ENCODE measurements at places on chromosomes 2 and 18.

DNA sequence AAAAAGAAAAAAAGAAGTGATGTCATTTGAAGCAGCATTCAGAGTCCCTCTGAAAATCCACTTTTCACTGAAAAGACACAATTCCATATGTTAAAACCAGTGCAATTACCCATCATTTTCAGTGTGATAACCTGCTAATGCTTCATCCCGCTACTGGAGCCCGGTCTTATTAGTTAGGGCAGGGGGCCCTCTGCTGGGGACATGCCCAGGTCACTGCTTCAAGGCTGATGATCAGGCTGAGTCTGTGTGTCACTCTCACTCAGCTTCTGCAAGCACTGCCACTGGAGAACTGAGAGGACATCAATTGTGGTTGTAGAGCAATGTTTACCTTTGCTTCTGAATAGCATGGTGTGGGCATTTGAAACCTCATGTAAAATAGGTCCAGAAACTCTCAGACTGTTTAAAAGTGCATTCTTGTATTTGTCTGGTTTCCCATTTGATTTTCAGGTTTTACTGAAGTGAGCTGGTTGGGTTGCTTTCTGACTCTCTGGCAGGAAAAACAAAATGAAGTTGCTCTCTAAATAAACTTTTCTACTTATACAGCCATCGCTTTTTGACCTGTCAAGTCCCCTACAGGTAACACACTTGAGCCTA, 49.2 kb upstream of the NXPH2 start:
- DNase-seq, result no peak

- DNase-seq, result no peak
Measured at GRCh38 chr18:8799596-8800441, 94.5 kb downstream of the MTCL1 start.

DNA sequence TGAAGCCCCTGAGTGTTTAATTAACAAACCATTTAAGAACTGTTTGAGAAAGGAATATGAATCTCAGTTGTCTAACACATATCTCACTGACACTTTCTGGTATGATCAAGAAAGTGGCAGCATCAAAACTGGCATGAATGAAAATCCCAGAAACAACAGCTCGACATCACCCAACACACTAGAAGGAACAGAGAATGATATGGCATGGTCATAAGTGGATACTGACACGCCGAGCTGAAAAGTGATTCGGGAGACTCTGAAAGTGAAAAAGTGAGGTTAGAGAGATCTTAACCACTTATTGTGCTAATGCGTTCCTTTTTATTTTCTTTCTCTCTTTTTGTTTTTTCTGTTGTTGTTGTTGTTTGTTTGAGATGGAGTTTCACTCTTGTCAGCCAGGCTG, 37.9 kb downstream of the MRPL35 start:
- DNase-seq, result no peak

GRCh38 chr2:202432776-202433175, 56.6 kb downstream of the BMPR2 start:
- DNase-seq, result no peak

GRCh38 chr2:18345848-18346247, 214.6 kb downstream of the RDH14 start:
- peak; percentile 34 for DNase-seq

DNA sequence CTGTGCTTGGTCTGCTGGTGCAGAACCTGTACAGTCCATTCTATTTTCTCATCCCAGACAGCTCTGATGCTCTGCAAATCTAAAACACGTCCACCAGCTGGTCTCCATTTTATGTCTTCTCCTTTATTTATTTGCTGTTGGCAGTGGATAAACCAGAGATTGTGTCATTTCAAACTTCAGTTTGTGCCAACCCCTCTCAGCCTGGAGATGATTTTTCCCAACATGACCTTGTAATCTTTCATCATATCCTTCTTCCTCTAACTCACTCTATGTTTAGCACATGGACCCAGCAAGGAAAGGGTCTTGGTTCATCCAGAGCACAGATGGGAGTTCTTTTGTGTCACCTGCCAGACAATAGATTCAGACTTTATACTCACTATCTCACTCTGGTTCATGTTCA, 273.2 kb downstream of the MTX2 start:
- DNase-seq, result no peak

GRCh38 chr18:51074605-51075004, 44.6 kb downstream of the SMAD4 start:
- DNase-seq, result no peak

GRCh38 chr2:34567128-34567527, 968.0 kb upstream of the FAM98A start:
- no peak for DNase-seq

DNA sequence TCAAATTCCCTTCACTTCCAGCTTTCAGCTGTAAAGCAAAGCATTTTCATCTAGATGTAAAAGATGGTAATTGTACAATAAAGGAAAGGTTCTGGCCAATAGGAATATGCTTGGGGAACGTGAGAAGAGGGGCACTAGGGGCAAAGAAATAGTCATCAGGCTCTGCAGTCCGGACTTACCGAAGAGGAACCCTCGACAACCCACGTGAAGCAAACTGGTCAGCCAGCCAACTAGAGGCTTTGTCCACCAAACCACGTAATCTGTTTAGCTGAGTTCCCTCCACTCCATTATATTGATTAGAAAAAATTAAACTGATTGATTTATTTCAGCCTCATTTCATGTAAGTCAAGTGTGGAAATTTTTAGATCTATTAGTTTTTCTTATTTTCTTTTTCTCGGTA, 300.4 kb upstream of the FANCL start:
- no peak for DNase-seq

DNA sequence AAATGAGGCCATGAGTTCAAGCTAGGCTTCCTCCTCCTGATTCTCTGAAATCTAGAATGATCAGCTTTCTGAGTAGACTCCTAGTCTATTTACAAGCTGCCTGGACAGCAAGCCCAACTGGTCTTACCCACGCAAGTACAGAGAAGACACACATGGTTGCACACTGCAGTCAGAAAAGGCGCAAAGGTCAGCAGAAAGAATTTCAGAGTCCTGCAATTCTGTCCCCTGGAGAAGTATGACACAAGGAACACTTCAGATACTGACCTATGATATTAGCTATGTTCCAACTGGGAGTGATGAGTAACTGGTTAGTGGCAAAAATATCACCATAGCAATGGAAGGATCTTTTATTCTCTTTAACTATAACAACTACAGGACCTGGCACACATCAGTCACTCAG, 336.1 kb upstream of the PKDCC start:
- DNase-seq, result no peak

GRCh38 chr18:41144441-41144840, 810.6 kb upstream of the PIK3C3 start:
- no peak for DNase-seq

GRCh38 chr2:74396149-74396548, 16.0 kb upstream of the DCTN1 start:
- no peak for DNase-seq

DNA sequence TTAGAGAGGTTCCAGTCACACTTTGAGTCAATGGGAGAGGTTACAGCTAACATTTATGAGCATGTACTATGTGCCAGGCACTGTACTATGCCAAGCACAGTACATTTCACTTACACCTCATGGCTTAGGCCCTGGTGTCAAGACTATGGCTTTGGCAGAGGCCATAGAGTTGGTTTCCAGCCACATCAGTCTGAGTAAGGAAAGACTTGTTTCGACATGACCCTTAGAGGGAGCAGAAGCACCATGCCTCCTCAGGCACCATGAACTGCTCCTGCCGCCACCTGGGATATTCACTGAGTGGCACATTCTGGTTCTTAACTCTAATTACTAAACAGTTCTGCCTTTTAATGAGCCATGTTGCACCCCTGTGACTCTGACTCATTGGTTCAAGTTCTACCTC, 12.7 kb downstream of the DGUOK start:
- DNase-seq, result no peak

DNA sequence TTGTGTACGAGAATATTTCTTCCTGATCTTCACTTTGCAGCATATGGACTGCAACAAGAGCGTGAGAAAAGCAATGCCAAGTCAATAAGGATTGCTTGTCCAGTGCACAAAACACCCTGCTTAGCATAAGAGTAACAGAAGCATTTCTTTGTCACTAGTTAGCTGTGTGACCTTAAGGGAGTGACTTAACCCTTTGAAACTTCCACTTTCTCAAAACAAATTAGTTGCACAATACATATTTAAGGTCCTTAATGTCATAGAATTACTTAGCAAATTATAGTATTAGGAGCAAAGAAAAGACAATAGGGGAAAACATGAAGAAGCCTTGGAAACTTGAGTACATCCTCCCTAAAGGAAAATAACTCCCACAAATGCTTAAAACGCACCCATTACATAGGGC, 230.1 kb downstream of the RNF152 start:
- no peak for DNase-seq

- DNase-seq, result no peak
Measured at GRCh38 chr2:121905201-121905600, 149.8 kb downstream of the TSN start.

GRCh38 chr18:39326772-39327171, 1761.2 kb upstream of the CELF4 start:
- DNase-seq, result no peak

- no peak for DNase-seq
Measured at GRCh38 chr2:226618544-226618874, 181.1 kb downstream of the IRS1 start.

- no peak for DNase-seq
Measured at GRCh38 chr2:8794923-8795825, 42.2 kb downstream of the KIDINS220 start.

DNA sequence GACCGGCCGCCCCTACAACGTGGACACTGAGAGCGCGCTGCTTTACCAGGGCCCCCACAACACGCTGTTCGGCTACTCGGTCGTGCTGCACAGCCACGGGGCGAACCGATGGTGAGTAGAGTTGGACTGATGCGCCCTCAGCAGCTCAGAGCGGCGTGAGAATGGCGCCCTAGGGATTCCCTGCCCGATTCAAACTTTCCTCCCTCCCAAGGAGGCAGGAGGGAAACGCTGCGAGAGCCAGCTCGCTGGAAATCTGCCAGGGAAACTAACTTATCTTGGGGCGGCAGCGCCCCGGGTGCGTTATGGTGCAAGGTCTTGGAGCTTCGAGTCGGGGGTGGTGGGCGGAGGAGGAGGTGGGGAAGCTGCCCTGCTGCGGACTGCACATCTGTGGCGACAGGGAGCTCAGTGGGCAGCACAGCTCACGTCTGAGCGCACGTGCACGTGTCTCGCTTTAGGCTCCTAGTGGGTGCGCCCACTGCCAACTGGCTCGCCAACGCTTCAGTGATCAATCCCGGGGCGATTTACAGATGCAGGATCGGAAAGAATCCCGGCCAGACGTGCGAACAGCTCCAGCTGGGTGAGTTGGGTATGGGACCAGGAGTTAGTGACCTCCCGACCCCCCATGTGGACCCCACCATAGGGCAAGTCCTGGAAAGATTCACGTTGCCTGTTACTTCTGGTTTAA, 697 bp downstream of the ITGA4 start:
- no peak for DNase-seq
